ENCODE measurements at places on chromosomes 2 and 18.

DNA sequence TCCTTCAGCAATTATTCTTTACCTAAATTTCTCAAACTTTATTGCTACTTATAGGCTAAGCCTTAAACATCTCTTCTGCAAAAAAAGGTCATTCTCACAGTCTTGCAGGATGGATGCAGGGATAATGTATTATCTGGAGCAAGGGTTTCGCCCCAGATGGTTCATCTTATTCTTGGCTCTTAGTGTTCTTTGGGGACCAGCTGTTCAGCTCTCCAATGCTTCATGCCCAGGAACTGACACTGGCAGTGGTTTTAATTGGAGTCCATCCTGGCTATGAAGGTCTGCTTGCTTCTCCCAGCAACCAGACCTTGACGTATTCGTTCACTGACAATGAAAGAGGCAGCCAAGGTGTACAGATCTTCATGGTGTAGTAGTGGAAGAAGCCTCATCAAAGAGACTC is 331.9 kb downstream of the SLC8A1 start:
- DNase-seq = no peak

GRCh38 chr2:84636080-84636971 is 120.0 kb downstream of the DNAH6 start:
- no peak for DNase-seq

DNA sequence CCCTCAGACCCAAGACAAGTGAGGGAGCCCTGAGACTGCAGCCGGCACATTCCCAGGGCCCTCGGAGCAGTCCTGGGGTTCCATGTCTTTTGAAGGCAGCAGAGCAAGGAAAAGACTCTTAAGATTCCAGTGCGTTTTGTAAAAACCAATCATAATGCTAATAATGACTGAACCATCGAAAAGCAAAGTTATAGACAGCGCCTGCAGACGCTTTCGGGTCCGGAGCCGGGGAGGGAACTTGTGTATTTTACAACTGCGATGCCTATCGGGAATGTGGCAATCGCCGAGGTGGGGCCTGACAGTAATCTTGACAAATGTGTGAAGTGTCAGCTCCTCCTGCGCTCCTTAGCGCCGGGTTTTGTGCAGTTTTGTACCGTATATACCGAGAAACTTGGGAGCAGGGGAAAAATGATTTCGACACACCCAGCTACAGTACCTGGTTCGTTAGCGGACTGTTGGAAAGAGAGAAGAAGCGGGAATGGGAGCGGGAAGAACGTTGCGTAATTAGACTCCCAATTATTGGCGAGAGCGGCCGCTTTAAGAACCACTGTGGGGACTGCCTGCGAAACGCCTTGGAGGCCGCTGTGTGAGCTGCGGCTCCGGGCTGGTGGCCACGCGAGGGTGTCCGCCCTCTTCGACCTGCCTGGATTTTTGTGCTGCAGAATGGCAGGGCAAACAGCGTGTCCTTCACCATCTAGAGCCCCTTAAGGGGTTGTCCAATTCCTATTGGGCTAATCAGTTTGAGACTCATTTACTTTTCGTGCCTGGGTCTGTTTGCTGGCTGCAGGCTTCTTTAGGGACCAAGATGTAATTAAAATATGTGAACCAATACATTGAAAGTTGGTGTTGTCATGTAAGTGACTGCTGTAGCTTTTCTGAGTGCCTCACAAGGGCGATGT is 2.4 kb downstream of the EPAS1 start:
- no peak for DNase-seq

GRCh38 chr2:48174503-48174902 is 268.2 kb upstream of the FBXO11 start:
- no peak for DNase-seq

DNA sequence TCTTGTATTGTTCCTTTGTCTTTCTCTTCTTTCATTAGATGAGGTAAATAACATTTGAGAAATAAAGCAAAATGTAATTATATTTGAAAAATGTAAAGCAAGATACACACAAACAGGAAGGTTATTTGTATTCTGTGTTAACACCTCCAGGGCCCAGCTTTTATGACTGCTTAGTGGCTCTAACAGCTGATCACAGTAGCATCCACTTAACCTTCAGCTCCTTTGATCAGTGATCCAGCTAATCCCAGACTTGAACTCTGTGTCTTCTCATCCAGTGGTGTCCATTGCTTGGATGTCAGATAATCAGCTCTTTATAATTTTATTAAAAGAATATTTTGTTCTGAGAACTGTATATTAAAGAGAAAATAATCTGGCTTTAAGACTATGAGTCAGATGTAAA is 44.5 kb downstream of the PSMD14 start:
- no peak for DNase-seq

DNA sequence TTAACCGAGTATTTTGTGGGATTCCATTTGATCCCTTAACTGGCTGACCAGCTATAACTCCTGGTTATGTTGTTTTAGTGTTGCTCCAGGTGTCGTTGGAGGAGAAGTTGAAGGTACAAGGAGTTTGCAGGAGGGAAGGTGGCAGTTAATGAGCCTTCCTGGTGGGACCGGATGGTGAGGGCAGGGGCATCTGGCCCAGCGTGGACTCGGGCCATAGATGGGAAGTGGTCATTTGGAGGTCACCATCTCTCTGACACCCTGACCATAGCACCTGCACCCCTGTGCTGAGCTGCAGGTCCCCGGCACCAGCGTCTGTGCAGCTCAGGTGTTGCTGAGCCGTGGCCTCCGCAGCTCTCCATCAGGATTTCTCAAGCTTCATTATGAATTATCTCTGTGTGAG is 51.4 kb upstream of the RBM44 start:
- no peak for DNase-seq

GRCh38 chr2:102112271-102112670 is 30.3 kb upstream of the IL1R1 start:
- no peak for DNase-seq

DNA sequence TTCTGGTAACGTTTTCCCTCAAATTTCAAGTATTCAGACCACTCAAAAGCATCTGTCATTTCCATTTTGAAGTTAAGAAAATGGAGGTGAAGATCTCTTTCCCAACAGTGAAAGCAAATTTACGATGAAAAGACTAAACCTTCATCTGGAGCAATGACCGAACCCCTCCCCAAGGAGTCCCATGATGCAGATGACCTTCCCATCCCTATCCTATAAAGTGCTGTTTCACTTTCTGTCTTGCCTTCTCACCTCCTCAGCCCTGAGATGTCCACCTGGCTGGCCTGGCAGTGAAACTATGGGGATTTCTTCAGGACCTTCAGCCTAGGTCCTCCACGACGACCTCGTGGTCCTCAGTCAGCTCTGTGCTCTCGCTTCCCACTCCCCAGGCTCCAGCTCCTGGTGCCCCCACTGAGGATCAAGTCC is 925 bp upstream of the NPC1 start:
- no peak for DNase-seq

GRCh38 chr18:43073771-43074170 is 41.7 kb downstream of the RIT2 start:
- no peak for DNase-seq

DNA sequence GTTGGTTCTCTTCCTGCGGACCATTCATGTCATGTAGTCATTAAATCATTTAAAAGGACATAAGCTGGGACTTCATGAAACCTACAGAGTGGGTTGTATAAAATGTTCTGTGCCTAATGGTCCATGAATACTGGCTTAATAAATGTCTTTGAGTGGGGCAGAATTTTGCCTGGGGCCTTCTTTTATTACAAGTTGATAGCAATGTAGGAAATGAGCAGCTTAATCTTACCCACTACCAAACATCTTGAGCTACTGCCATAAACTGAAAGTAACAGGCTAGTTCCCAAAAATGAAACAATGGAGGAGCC is 130.9 kb downstream of the TMEM17 start:
- no peak for DNase-seq

DNA sequence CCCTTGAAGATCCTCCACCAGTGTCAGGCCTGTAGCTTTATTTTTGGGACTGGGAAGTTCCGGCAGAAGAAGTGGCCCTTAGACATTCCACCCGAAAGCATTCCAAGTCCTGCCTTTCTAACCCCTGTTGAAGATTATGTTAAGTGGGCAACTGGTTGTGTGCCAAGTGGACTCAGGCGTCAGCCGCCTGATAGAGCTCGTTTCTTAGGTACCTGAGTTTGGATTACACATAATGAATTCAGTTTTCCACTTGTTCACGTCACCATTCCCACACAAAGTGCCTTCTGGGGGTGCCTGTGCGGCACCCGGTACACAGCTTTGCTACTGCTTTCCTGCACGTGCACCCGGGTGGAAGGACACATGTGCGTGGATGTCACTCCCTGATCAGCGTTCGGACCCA is 156.5 kb downstream of the PTGR3 start:
- no peak for DNase-seq

- no peak for DNase-seq
Measured at GRCh38 chr2:120678251-120678650, 57.4 kb upstream of the GLI2 start.

- DNase-seq = no peak
Measured at GRCh38 chr2:187174582-187174981, 273.5 kb downstream of the CALCRL start.

GRCh38 chr2:140551287-140551686 is 1579.5 kb downstream of the LRP1B start:
- no peak for DNase-seq

- DNase-seq = no peak
Measured at GRCh38 chr2:105413206-105413605, 14.4 kb upstream of the FHL2 start.

- DNase-seq = no peak
Measured at GRCh38 chr18:1308686-1309085, 404.0 kb downstream of the ADCYAP1 start.

GRCh38 chr18:75250471-75250821 is 39.8 kb downstream of the TSHZ1 start:
- DNase-seq = no peak

GRCh38 chr2:73972846-73973245 is 11.9 kb upstream of the TET3 start:
- no peak for DNase-seq

GRCh38 chr2:17674817-17675216 is 78.8 kb downstream of the SMC6 start:
- no peak for DNase-seq

DNA sequence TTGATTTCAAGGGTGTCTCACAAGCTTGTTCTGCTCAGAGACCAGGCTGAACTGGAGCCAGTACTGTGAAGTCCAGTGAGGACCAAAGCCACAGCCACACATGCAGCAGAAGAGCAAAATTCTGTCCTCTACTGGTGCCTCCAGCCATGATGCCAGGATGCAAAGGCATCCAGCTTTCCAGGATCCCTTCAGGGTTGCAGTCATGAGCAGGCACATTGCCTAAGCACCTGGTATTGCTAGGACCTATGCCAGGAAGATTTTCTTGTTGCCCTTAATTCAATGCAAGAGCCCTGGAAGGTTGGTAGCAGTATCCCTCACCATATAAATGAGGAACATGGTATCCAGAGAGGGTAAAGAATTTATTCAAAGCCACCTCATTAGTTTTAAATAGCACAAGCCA is 78.9 kb upstream of the CYRIA start:
- DNase-seq = no peak

- DNase-seq = no peak
Measured at GRCh38 chr2:40343902-40344301, 108.0 kb downstream of the SLC8A1 start.

GRCh38 chr2:26477911-26478253 is at the start of gene OTOF:
TSS of gene OTOF (minus strand) at chr2:26478124.
- DNase-seq = no peak

GRCh38 chr2:233929352-233930022 is 12.3 kb downstream of the TRPM8 start:
- DNase-seq = no peak

GRCh38 chr18:59893971-59894370 is 5.8 kb upstream of the PMAIP1 start:
- DNase-seq = no peak

DNA sequence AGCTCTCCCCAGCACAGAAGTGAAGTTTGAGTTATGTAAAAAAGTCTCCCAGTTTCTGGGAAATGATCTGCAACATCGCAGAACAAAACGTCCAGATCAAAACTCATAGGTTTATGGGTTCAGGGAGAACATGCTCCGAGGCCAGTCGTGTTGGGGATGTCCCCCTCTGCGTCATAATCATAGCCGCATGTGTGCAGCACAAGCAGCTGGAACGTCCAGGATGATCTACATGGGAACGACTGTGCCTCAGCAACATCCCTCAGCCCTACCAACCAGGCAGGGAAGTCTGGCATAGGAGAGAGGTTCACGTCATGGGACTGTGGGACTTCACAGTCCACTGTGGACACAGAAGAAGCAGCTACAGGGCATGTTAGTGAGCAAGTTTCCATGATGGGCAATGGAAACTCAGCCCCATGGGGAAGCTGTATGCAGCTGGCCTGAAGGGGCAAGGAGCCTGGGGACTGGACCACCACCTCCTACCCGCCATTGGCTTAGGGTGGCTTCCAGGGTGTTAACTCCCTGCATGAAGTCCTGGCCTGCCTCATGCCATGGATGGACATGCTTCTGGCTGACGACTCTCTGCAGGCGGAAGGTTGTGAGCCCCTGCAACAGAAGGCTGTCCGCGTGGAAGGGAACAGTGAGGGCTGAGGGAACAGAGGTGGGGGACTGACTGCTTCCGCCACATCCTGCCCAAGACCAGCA is 96.9 kb downstream of the COPS8 start:
- no peak for DNase-seq

GRCh38 chr2:28648147-28648546 is 103.5 kb upstream of the PPP1CB start:
- no peak for DNase-seq

DNA sequence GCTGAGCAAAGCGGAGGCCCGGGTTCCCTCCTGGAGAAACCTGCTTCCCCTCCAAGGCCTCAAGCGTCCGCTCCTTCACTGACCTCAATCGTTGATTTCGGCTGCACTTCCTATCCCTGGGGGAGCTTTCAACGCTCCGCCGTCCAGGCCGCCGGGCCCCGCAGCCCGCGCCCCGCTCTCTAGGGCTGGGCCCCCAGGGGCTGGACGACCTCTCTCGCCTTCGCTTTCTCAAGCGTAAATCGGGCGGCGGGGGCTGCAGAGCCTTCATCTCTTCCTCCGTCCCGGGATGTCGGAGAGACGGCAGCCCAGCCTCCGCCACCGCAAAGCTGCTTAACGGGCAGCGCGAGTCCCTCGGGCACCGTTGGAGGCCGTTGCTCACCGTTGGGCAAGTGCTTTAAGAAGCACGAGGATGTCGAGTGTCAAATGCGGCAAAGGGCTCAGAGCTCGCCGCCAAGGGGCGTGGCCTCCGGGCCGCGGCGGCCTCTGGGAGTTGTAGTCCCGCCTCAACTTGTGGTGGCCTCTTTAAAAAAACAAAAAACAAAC is 8.5 kb downstream of the HES6 start:
- peak; percentile 78 for DNase-seq
